ENCODE measurements at places on chromosomes 6 and 20.

GRCh38 chr6:14921878-14922671, 323.8 kb upstream of the JARID2 start:
- DNase-seq, result no peak

GRCh38 chr6:72636786-72637185, 14.9 kb downstream of the KCNQ5 start:
- no peak for DNase-seq

DNA sequence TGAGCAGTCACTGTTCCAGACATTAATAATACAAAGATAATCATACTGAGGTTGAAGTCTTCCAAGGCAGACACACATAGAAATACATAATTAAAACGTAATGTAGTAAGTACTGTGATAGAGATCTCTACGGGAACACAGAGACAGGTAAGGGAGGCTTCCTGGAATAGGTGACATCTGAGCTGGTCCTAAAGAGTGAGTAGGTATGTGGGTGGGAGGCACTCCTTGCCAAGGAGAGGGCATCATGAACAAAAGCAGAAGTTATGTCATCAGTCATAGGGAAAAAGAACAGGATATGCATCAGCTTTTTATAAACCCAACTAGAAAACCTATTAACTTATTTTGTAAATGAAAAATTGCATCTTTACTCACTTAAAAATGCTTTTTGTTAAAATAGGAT, 110.0 kb downstream of the MAP7 start:
- DNase-seq, result no peak

- DNase-seq, result no peak
Measured at GRCh38 chr20:50198180-50198666, 7.6 kb downstream of the CEBPB start.

DNA sequence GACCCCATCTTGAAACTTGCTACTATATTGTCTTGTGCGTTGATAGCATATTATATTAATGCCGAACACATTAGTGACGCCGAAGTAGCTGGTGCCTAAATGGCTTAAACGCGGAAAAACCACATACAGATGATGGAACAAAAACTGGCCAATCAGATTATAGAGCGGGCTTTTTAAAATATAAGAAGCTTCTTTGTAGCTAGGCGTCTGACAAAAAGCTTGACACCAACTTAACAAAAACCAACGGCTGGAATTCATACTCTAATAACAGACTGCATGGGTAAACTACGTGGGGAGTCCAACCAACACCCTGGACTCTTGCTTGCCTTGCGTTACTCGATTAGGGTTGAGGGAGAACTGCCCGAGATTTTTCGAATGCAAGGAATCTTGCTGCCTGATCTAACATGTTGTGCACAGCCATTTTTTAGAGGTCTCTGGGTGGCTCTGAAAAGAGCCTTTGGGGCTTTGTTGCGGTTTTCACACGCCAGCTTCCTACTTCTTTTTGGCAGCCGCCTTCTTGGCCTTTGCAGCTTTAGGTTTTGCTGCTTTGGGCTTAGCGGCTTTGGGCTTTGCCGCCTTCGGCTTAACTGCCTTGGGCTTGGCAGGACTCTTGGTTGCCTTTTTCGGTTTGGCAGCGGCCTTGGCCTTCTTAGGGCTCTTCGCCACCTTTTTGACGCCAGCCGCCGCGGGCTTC, 45.7 kb downstream of the OR2B2 start:
- peak; percentile 69 for DNase-seq

DNA sequence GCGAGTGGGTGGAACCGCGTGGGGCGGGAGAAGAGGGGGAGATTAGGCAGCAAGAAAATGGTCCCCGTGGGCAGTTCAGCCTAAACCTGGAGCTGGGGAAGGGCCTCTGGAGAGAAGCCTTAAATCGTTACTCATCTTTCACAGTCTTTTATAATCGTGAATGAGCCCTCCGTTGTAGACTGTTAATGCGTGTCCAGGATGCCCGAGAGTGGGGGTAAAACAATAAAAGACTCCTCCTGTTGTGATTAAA, 11.0 kb upstream of the ELOVL5 start:
- DNase-seq, result no peak
